ENCODE measurements at places on chromosomes 1 and 21.

- DNase-seq, result no peak
Observed at GRCh38 chr1:202616355-202616915, 93.8 kb downstream of the SYT2 start.

DNA sequence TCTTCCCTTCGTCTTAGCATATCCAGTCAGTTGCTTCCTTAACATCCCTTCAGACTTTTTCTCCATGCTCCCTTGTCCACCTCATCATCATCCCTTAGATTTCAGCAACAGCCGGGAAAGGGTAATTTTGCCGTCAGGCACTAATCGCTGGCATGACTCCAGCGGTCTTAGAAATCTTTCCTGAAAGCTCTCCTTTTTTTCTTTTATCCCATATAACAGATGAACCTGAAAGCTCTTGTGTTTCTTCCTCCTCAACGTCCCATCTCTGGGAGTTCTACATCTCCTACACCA lies 10.4 kb upstream of the BOLA1 start:
- DNase-seq, result no peak

DNA sequence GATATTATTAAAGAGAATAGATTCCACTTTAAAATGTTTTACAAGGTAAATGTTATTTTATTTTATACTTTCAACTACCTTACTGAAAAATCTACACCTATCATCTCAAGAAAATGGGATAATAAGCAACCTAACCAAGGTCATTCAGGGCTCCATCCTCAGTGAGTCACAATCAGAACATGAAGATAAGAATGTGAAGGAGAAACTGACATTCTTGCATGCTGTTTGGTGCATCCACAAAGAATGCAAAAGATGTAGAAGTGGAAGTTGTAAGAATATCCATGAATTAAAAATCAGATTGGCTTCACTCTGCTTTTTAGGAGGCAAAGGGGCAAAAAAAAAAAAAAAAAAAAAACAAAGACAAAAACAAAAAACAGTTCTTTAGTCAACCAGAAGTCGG lies 6.5 kb downstream of the WARS2 start:
- peak; percentile 81 for DNase-seq

DNA sequence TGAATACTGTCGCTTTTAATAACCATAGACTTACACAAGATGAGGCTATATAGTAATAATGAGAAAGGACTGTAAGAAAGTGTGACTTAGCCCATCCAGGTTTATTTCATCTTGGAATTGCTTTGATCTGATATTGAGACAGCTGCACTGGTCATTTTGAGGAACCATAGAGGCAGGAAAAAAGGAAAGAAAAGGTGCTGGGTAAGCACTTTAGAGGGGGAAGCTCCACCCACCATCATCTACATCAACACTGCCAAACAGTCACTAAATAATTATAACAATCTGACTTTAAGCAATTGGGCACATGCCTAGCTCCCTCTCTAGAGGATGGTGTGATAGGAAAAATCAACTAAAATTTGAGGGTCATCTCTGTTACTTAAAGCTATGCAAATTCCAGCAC lies 70.6 kb upstream of the ST6GALNAC3 start:
- DNase-seq, result no peak

DNA sequence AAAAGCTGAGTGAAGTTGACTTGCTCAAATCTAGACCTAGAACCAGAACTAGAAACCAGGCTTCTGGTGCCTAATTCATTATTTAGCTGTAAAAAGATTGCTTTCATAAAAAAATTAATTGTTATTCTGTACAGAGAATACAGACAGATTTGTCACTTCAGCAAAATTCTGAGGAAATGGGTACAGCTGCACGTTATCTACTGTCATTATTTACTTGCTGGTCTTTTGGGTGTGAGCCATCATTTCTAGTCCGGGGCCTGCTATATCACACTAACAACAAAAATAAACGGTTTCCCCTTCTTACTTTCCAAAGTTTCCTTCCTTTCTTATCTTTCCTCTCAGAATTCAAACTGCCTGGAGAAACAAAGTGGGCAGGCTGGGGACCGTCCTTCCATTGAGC lies 68.3 kb downstream of the PTGER3 start:
- DNase-seq, result no peak

DNA sequence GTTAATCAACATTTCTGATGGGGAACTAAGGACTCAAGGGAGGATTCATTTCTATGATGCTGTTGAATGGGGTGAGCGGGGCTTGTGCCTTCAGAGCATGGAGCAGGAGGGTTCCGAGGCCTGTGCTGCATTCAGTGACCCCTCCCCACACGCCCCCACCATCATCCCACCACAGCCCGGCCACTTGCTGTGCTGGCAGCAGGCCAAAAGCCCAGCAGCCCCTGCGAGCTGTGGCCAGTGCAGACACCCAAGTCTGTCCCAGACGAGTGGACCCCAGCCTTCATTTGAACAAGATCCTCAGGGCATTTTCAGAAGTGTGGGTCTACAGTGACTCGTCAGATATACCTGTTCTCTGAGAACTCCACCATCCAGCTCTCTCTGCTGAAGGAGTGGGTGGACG lies 242.0 kb downstream of the GRIK3 start:
- no peak for DNase-seq

DNA sequence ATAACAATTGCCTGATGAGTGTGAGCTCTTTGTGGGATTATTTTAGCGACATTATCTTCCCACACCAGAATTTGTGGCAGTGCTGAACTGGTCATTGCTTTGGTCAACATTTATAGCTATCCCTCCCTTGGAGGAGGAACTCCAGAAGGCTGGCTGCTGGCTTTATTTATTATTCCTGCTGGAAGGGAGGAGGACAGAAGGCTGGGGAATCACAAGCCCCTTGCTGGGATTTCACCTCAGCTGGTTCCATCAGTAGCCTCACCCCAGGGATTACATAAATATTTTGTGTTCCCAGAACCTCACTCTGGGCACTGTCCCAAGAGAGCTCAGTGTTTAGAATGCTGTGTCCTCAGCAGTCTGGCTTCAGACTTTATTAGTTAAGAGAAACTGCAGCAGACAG lies 102.8 kb upstream of the C1orf21 start:
- DNase-seq, result peak; percentile 89

- DNase-seq, result no peak
Observed at GRCh38 chr1:101816262-101816661, 180.5 kb downstream of the OLFM3 start.

DNA sequence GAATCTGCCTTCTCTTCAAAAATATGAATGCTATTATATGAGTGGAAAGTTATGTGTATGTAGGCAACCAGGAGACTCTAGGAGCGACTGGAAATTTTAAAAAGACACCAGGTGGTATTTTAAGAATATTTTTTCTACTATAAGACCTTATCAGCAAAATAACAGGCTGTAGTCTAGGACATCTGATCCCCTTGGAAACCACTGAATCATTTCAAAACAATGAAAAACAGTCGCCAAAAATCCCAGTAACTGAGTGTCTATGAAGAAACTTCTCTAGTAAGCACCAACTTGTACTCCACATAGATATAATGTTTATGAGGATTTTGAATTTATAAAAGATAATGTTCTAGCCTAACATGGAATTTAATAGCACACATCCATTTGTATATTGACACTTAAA lies 358.5 kb downstream of the GPATCH2 start:
- peak; percentile 84 for DNase-seq

- DNase-seq, result no peak
Observed at GRCh38 chr1:107010582-107010981, 45.9 kb upstream of the PRMT6 start.

DNA sequence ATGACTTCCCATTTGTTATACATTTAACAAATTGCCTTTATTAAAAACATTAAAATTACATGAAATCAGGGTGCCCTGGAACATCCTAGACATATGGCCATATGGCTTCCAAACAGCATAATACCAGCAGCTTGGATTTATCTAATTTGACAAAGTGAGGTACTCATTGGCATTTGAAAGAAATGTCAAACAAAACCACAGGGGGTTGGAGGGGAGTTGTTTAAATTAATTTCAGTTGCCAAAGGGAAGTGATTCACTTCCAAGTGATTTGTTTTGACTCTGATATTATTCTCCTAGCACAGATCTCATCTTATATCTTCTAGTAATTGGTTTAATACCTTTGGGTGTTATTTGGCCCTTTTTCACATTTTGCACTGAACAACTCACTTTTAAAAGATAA lies 24.5 kb upstream of the POU2F1 start:
- DNase-seq, result peak; percentile 54

DNA sequence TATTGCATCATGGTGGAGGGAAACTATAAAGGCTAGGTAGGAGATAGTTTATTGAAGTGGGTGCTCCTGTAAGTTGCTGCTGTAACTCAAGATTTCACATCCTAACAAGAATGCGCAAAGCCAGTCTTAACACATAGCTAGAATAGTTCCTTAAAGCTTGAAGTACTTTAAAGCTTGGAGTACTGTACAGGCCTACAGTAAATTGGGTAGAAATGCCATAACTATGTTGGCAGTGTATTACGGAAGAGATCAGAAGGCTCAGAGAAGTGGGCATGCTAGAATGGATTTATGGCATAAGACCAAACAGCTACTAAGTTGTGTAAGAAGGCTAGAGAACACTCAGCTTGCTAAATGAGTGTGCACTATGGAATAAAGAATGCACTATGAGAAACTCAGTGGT lies 44.5 kb downstream of the DMRTA2 start:
- DNase-seq, result no peak

DNA sequence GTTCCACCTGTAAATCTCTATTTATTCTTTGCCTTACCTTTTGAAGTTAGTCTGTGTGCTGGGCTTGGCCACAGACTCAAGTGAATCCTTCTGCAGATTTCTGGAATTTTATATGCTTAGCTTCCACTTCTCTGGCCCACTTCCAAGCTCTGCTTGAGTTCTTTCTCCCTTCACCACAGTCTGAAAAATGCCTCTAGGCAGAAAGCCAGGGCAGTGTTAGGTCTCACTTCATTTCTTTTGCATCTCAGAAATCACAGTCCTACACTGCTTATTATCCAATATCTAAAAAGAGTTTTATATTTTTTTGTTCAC lies 48.9 kb downstream of the INKA2 start:
- peak; percentile 95 for DNase-seq

GRCh38 chr1:32349211-32349708 lies 13.0 kb downstream of the FAM229A start:
- DNase-seq, result peak; percentile 91

DNA sequence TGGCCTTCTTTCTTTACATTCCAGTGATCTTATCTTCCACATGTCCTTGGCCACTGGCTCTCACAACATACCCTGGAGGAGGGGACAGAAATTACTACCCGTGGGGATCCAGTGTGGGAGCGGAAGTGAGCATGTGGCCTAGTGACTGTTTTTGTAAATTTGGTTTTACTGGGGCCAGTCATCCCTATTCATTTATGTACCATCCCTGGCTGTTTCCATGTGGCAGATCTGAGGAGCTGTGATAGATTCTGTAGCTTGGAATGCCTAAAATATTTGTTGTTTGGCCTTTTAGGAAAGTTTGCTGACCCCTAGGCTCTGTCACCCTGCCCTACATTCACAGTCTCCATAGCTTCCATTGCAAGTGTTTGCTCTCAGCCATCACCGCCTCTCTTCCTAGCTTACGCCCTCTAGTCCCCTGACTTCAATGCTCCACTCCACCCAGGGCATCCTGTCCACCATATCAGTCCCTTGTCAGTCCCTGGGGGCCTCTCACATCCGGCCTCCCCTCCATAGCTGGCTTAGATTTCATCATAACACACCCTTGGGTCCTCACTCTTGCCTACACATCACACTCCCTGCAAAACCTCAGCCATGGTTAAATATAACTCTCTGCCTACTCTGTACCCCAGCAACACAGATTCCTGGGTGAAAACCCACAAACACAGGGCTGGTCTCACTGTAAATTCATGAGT lies 25.8 kb downstream of the DHCR24 start:
- DNase-seq, result peak; percentile 45

- DNase-seq, result no peak
Observed at GRCh38 chr1:233383984-233384383, 56.5 kb downstream of the MAP3K21 start.

GRCh38 chr1:43981135-43981491 lies 2.1 kb downstream of the B4GALT2 start:
- DNase-seq, result no peak

- DNase-seq, result no peak
Observed at GRCh38 chr1:172670316-172670715, 11.4 kb downstream of the FASLG start.

- DNase-seq, result peak; percentile 16
Observed at GRCh38 chr1:20474333-20474975, 11.6 kb downstream of the CAMK2N1 start.

DNA sequence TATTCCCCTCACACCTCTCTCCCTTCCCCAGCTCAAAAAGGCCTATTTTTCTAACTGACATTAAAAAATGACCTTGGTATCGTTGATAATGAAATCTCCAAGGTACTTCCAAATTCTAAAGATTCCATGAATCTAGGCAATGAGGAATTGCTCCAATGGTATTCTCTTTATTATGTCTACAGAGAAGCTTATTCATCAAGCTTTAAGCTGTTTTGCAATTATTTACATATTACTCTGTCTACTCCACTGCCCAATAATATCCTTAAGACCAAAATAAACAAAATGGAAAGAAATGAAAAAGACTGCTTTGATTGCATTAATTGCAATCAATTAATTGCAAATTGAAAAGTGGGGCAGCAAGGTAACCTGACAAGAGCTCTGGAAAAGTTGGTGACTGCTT lies 7.9 kb downstream of the PLPP3 start:
- DNase-seq, result no peak

GRCh38 chr1:213231795-213232231 lies 180.8 kb downstream of the RPS6KC1 start:
- no peak for DNase-seq

DNA sequence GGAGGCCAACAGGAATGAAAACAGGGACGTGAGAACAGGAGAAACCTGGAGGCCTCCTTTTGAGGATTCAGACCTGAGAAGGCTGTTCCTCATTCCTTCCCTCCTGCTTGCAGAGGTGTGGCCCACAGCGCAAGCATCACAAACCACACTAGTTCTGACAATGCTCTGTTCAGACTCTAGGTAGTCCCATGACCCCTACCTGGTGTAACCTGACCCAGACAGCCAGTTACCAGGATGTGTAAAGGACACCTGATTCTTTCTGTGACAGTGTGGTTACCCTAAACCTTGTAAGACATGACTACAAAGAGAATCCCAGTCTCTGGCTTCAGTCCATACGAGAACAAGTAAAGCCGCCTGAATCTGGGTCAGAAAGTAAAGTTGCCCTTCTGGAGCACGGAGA lies 3.2 kb downstream of the MECR start:
- no peak for DNase-seq

DNA sequence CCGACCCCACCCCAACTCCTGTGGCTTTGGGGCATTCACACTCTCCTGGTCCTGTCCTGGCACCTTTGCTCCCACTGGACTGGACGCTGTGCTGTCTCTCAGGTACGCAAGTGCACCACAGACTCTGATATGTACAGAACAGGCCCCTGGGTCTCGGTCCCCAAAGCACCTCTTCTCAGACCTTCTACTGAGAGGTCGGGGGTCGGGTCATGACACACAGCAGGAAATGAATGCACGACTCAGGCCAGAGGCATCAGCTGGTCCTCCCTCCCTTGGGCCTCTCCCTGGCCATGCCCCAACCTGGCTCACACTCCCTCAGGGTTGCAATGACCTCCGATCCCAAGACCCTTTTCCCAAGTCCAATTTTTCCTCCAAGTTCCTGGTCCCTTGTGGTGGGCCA lies 1.8 kb upstream of the KRTAP10-12 start:
- no peak for DNase-seq

- peak; percentile 84 for DNase-seq
Observed at GRCh38 chr1:219189021-219189824, 15.5 kb downstream of the LYPLAL1 start.
